ENCODE measurements at places on chromosomes 2 and 18.

DNA sequence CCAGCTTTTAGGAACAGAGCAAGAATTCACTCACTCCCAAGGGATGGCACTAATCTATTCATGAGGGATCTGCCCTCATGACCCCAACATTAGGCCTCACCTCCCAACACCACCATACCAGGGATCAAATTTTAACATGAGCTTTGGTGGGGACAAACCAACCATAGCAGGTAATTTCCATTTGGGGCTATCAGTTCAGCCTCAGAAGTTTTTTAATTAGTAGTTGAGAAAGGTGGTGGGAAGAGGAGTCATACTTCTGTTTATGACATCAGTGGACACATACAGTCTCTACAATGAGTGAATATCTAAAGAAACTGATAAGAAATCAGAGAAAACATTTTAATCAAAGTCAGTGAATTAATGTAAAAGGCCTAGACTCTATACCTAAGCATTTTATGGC is 59.6 kb upstream of the EMILIN2 start:
- DNase-seq = no peak

DNA sequence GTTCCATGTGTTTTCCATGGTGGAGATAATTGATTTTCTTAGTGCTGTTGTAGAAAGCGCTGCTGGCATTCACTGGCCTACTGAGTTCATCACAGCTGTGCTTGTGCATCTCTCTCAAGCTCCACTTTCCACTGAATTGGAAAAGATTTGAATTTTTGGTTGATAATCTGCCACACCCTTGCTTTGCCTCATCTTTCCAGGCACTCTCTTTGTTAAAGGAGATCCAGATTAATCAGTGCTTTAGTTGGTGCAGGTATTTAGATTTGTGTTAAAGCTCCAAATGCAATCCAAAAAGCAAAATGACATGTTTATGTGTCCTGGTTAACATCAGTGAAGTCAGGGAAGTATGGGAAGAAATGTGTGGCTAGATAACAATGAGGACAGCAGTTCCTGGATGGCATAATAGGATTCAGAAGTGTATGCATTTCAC is 2.7 kb upstream of the COL3A1 start:
- DNase-seq = no peak

DNA sequence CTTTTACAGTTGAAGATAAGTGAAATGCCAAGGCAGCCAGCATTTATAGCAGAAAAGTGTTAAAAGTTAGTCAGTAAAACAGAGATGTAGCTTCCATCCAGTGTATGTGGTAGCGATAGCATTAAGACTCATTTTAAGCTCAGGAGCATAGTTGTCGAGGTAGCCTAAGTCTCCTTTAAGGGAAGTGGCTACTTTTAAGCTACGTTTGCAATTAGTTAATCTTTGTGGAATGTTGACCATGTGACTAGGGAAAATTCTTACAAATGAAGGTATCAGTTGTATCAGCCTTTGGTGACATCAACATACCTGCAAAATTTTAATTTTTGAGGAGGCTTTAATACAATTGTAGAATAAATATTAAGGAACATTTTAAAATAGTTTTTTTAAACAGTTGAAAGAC is 61.9 kb downstream of the LHCGR start:
- no peak for DNase-seq

DNA sequence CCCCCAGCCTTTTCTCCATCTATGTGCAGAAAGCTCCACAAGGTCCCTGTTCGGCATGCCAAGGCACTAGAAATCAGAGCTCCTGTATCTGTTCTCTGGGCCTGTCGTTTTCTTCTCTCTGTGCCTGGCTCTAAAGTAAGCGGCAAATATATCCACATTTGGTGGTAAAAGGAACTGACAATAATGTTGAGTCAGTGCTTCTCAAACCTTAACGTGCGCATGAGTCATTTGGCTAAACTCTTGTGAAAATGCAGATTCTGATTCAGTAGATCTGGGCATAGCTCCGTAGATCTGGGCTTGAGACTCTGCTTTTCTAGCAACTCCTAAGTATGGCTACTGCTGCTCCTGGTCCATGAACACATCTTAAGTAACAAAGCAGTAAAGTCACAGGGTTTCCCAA is 16.5 kb upstream of the ACSL3 start:
- DNase-seq = no peak

GRCh38 chr2:216478151-216478550 is 20.5 kb upstream of the RPL37A start:
- DNase-seq = no peak

GRCh38 chr18:37138456-37138855 is 309.5 kb downstream of the KIAA1328 start:
- no peak for DNase-seq

GRCh38 chr2:46780801-46781445 is 134.7 kb downstream of the MCFD2 start:
- no peak for DNase-seq

DNA sequence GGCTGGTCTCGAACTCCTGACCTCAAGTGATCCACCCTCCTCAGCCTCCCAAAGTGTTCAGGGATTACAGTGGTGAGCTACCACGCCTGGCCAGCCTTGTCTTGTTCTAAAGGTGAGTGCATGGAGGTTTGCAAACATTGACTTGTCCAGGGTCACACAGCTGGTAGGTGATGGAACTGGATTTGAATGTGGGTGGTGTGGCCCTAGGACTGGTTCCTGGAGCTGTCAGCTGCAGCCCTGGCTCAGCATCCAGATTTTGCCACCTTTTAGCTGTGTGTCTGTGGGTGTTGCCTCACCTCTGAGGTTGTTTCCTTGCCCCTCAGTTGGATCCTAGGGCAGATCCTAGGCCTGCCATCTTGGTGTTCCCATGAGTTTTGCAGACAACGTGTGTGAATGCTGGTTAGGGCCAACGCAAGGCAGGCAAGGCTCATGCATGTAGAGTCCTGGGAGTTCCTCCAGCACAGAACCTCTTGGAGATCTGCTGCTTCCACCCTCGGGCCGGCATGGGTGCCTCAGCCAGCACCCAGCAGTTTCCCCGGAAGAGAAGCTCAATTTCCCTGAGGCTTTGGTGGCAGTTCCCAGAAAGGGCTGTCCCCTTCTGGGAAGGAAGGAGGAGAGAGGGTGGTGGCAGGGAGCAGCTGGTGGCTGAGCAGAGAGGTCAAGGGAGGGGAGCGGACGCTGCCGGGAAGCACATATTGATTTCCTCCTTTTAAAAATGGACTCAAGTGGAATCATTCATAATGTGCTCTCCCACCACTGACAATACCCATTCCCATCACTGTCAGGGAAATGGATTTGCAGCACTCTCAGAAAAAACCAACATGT is 127.6 kb upstream of the HS6ST1 start:
- DNase-seq = no peak

Data from activated T-cell treated with anti-CD3 and anti-CD28 coated beads, Interleukin-2, amount 50 U/mL, for 24 hours (primary cell).